Hippocampal formation (tissue), 2 donors: ENCODE measurements at places on chromosomes 7 and 10.

DNA sequence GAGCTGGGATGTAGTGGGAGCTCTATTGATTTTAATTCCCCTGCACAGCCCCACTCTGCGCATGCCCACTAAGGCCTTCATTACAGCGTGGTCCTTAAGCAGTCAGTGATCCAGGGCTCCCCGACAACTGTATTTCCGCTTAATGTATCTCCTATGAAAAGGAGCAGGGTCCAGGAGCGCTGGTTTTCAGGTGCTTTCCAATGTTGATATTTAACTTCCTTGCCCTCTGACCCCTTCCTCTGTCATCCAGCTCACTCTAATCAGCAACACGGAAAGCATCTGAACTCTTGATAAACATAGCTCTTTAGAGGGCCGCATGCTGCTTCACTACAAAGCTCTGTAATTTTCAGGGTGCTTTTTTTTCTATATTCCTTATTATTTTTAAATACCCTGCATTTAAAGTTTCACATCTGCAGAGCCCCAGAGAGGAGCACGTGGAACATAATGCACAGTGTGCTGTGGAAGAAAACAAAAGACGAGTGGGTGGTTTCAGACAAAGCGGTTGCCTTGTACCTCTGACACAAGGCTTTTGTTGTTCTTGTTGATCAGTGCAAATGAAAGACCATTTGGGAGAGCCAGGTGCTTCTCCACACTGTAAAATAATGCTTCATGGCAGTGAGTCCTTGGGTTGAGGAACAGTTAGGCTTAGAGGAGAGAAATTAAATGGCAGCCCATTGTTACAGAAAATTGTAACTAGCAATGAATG lies 465.9 kb upstream of the CELF2 start:
- no peak for DNase-seq

DNA sequence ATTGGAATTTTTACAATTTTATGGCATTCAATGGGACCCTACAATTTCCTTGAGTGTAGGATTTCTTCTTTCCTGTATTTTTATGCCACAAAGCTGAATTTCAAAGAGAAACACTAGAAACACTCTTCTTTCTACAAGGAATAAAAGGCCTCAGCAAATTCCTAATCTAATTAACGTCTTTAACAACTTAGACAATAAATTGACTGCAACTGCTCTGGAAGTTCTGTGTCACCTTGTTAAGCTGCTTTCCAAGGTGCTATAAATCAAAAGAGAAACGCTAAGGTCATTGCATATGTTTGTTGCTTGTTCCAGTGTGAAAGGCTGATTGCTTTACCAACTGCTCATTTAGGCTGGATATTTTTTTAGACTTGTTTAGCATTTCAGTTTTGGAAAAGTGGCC lies 182.2 kb downstream of the POLR1F start:
- no peak for DNase-seq

DNA sequence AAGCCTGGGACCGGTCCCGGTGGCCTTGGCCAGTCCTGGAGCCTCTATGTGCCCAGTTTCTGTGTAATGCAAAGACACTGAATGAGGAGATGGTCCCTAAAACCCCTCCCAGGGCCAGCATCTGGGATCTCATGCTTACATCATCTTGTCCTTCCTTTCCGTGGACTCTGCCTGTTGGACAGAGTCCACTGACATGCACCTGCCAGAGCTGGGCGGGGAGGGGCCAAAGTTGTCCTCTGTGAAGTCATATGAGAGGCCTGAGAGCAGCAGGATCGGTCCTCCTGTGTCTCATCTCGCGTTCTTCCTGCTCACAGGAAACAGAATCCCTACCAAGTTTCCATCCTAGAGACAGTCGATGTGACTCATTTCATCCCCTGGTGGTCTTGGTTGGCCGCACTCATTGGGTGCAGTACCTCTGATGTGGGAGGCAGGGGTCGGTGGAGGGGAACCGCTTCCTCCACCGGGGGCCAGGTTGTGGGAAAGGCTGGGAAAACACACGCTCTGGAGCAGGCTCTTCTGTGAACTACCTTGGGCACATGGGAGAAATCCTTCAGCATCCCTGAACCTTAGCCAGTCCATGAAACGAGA lies 389.6 kb upstream of the PODXL start:
- no peak for DNase-seq

DNA sequence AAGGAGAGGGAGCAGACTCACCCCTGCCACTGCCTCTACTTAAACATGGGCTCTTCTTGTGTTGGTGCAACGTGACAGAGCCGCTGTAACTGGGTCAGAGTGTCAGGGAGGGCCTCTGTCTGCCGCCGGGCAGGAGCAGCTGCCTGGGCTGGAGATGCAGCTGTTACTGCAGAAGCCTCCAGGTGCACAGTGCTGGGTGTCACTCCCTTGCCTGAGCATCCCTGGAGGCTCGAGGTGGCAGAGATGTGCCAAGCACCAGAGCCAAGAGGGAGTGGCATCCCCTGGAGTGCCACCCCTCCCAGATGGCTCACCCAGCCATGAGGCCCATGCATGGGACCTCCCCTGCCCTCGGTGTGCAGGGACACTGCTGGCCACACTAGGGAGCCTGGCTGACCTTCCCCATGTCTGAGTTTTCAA lies 145.7 kb downstream of the PRPF18 start:
- no peak for DNase-seq

- DNase-seq, result no peak
Observed at GRCh38 chr10:130742941-130743675, 568.4 kb downstream of the TCERG1L start.

GRCh38 chr10:14131261-14131960 lies 199.3 kb downstream of the FRMD4A start:
- DNase-seq, result no peak

- no peak for DNase-seq
Observed at GRCh38 chr10:101922846-101923245, 79.2 kb upstream of the KCNIP2 start.
